ENCODE measurements at places on chromosomes 12 and 14. TPM values are rescaled to one million over a fixed set of nuclear protein-coding genes. Genes with fewer than 3 reads are reported as not detected.

DNA sequence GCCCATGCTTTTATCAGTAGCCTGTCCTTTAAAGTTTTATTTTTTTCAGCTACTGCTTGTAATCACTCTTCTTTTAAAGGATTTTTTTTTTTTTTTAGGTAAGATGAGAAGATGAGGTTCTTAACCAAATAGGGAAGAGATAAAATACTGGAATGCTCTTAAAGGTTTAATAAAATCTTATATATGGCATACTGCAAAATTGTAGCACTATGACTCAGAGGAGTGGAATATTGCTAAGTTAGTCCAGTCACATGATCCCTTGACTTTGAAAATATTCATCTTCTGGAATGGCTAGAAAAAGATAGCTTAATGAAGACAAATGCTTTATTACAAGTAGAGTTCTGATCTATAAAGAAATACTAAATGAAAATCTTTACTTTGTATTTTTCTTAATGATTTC is 116.6 kb downstream of the NAV3 start:
- peak; percentile 20 for DNase-seq

DNA sequence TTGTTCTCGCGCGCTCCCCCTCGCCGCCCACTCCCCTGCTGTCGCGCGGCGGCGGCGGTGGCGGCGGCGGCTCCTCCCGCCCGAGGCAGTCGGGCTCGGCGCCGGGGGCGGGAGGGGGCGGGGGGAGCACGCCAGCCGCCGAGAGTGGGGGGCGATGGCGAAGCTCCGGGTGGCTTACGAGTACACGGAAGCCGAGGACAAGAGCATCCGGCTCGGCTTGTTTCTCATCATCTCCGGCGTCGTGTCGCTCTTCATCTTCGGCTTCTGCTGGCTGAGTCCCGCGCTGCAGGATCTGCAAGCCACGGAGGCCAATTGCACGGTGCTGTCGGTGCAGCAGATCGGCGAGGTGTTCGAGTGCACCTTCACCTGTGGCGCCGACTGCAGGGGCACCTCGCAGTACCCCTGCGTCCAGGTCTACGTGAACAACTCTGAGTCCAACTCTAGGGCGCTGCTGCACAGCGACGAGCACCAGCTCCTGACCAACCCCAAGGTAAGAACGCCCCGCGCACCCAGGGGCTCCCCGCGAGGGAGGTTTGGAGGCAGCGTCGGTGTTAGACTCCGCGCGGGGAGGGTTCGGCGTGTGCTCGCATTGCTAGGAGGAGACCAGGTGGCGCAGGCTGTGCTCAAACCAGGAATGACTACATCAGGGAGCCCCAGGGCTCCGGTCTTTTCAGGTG is 629 bp downstream of the KCNMB4 start:
- DNase-seq: no peak

DNA sequence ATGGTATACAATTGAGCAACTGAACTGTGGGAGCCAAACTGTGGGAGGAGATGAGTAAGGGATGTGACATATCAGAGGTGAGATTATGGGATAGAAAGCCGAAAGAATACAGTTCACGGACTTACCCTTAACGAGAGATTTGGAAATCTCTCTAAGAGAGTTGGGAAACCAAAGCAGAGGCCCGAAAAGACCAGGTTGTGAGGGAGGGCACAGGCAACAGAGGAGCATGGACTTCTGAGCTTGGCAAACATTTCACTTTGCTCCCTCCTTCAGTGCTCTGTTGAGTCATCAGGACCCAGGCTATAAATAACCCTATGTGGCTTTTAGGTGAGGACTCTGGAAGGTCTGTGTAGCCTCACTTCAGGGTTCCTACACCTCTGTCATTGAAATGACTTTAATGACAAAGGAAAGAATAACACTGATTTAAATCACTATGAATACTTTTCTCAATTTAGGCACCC is 120.6 kb downstream of the TGFB3 start:
- no peak for DNase-seq

DNA sequence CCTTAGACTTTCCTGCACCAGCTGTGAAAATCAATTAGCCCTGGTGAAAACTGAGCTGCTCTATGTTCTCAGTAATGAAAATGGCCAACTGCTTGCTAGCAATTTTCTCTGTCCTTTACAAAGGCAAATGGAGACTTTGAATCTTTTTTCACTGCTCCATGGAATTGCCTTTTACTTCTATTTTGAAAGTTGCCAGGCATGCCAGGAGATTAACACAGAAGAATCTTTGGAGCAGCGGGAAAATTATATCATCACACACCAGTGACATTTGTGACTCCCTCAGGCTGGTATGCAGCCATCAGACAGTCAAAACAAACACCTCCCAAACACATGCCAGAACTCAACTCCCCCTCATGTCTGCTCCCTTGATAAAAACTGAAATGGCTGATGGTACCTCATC is 872.0 kb upstream of the FLRT2 start:
- DNase-seq: no peak

The PPP1R36 gene
- total RNA-seq: 0.73 TPM

- no peak for DNase-seq
These were observed 387.8 kb upstream of the RPL10L start for GRCh38 chr14:47039336-47039735.

The LBHD2 gene
- total RNA-seq: not detected

- no peak for DNase-seq
These were observed 177.8 kb downstream of the RPS29 start for GRCh38 chr14:49408187-49408933.

The RNASE3 gene
- not detected for total RNA-seq

- DNase-seq: no peak
These were observed 249.8 kb upstream of the ARHGAP5 start for GRCh38 chr14:31827325-31827724.

- DNase-seq: no peak
These were observed 89.1 kb upstream of the CPSF6 start for GRCh38 chr12:69150083-69150795.

GRCh38 chr14:52329678-52330369 is 15.7 kb downstream of the PTGER2 start:
- no peak for DNase-seq

DNA sequence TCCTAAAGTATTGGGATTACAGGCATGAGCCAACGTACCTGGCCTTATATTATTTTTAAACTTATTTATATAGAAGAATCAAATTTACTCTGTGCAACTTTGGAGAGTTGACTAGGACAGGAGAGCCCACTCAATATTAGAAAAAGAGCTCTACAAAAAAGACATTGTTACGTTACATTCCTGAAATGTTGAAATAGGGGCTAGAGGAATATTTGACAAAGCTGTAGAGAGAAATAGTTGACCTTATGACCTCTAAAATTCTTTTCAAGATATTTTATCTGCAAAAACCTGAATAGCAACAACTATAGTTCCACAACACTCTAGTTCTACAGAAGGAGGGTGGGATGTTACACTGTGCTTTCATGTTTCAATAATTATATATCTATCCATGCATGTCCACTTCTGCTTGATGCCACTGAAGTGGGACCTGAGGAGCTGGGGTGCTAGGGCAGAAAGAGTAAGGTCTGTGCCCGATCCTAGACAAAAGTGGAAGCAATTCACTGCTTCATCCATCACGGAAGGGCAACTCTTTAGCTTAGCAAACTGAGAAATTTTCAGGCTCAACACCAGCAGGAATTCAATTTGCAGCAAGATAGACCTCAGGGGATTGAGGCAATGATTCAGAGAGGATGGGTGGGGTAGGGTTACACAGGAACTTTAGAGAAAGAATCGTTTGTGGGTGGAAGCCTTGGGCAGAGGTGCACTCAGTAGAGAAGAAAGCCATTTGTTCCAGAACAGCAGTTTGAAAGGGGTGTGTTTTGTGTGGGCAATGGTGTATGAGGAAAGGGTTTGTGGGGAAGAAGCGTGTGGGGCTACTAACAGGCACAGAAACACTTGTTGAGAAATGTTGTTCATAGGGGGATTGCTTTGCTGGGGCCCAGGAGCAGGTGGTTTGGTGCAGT is 16.0 kb upstream of the RNASE10 start:
- DNase-seq: no peak

DNA sequence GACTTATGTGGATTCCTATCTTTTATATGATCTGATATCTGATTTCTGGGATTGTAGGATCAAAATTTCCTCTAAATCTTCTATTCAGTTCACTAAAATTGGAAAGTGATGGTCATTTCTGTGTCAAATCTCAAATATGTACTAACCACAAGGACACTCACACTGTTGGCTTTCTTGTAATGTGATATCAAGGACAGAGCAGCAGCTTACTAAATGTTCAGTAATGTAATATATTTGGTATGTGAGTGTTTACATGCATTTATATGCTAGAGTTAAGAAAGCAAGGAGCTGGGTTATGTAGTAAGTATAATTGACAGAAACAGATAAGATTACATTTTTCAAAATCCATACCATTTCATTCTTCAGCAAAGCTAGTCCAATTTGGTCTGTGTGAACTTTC is 16.5 kb downstream of the PUS7L start:
- DNase-seq: no peak

DNA sequence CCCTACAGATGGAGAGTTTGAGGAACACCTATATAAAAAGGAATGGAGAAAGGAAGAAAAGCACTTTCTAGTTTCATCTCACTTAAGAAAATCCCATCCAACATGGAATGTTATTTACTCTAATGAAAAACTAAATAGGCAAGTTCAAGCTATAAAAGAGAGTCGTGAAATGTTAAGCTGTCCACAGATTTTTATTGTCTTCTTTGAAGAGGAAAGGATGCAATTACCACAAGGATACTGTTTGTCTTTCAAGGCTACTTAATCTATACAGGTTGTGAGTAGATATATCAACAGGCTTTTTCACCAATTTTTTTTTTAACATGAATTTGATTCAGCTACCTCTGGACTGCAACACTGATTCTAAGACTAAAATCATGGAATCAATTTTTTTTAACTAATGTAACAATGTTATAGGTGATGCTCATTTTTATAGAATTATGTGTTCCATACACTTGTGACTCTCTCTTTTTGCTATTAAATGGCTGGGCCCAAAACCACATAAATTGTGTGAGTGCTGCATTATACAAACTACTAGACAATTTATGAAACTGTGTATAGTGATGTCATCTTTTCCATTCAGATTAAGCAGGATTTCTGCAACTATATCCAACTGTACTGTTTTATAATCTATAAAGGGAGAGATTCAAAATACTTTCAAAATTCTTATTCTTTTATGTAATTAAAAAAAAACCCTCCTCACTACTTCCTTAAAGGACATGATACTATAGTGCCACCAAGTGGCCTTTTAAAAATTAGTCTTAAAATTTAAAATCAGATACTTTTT is 26.8 kb upstream of the BMAL2 start:
- no peak for DNase-seq

Measured in pulmonary artery endothelial cell (primary cell).